ENCODE measurements at places on chromosomes 13 and 19.

DNA sequence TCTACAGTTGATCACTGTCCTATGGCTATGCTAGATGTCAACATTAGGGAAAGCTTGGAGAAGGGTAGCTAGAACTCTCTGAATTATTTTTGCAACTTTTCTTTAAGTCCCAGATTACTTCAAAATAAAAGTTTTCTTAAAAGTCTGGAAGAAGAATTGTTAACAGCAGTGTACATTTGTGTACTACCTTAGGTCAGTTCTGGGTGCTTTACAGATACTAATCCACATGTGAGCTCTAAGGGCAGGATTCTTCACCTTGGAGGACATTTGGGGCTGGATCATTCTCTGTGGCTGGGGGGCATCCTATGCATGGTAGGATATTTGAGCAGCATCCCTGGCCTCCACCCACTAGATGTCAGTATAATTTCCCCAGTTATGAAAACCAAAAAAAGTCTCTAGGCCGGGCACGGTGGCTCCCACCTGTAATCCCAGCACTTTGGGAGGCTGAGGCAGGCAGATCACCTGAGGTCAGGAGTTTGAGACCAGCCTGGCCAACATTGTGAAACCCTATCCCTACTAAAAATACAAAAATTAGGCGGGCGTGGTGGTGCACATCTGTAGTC is 2.8 kb downstream of the BRME1 start:
- DNase-seq = no peak

DNA sequence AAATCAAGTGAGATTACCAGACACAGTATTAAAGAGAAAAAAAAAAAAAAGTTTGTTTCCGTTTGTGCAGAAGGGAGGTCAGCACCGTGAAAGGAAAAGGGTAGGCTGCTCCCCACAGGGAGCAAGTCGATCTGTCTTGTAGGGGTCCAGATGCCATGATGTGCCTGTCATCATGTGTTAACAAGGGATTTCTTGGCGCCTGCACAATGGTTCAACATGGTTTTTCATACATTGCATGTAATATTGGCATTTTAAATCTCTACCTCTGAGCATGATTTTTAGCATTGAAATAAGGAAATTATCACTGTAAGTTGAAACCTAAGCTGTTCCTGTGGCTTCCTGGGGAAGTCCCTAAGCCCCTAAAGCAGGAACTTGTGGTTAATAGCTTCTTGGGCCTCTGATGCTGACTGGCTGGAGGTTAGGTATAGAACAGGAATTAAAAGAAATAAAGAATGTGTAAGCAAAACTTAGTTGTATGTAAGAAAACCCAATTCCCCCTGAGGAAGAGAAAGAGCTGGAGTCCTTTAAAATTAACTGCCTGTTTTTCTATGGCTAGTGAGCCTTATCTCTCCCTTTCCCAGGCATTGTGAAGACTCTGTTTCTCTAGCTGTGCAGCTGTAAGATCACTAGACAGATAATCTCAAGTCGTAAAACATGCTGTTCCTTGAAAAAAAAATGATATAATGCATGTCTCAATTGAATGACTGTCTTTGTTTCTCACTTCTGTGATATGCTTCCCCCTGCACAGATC is 7.4 kb upstream of the FCGBP start:
- no peak for DNase-seq

DNA sequence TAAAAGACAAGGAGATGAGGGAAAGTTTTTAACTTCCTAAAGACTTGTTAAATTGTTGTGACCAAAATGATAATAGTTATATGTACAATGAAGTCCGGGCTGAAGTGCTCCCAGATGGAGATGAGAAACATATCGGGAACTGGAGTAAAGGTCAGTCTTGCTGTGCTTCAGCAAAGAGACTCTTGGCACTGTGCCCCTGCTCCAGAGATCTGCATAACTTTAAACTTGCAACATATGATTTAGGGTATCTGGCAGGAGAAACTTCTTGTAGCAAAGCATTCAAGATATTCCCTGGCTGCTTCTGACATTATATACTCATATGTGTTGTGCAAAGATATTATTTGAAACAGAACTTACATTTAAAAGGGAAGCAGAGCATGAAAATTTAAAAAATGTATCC is 786.6 kb upstream of the SLITRK6 start:
- no peak for DNase-seq

- DNase-seq = no peak
Measured at GRCh38 chr13:23724196-23724970, 154.2 kb downstream of the TNFRSF19 start.

DNA sequence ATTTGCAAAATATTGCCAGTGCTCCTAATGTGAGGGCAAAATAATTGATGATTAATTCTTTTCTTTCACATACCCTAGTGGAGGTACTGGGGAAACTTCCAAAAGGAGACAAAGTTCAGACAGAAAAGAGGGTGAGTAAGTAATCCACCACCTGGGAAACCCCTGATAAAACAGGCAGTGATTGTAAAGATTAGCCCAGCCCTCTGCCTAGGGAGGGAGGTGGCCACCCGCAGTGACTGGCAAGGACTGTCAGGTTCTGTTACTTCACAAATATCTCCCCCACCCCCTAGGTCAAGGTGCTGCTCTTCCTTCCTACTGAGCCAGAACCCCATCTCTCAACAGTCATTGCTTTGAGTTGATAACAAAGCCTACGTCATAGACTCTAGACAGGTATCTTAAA is 239.7 kb downstream of the DNAJC15 start:
- DNase-seq = no peak

DNA sequence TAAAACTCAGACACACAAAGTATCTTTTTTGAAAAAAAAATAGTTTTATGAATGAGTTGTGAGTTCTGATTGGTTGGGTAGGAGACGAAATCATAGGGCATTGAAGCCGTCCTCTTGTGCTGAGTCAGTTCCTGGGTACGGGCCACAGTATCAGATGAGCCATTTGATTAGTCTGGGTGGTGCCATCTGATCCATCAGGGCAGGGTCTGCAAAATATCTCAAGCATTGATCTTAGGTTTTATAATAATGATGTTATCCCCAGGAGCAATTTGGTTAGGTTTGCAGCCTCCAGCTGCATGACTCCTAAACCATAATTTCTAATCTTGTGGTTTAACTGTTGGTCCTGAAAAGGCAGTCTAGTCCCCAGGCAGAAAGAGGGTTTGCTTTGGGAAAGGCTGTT is 1310.6 kb downstream of the SLITRK1 start:
- DNase-seq = no peak

DNA sequence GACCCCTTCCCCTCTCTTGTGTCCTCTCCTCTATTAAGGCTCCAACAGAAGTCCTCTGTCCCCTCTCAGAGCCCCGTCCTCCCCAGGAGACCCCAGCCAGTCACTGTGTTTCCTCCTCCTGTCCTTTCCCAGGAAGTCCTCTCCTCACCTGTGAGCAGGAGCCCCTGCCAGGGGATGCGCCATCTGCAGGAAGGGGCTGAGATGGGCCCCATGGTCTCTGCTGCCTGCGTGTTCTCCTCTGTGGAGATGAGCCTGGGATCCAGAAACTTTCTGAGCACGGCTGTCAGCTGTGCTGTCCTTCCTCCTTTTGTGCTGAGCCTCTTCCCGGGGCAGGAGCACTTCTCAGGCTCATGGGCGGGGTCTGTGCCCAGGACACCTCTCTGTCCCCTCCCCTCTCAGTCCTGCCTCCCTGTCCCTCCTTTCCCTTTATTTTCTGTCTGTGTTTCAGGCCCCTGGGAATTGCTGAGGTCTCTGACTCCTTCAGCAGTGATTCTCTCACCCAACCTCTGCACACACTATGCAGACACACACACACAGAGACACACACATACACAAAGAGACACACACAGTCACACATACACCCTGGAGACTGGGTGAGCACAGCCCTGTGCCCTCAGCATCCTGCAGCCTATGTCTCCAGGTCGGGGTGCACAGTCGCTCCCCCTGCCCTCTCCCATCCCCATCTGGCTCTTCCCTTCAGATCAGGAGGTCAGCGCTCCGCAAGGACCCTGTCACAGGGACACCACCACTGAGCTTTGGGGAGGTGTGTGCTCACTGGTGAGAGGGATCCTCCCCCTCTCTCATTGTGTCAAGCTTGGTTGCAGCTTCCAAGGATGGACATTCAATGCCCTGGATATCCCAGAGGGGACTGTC is at the start of gene CEACAM8:
CEACAM8 (minus strand) TSS at position 308 of the 873 bp plus-strand sequence; CDS start at position 212, 96 bp downstream.
- no peak for DNase-seq

DNA sequence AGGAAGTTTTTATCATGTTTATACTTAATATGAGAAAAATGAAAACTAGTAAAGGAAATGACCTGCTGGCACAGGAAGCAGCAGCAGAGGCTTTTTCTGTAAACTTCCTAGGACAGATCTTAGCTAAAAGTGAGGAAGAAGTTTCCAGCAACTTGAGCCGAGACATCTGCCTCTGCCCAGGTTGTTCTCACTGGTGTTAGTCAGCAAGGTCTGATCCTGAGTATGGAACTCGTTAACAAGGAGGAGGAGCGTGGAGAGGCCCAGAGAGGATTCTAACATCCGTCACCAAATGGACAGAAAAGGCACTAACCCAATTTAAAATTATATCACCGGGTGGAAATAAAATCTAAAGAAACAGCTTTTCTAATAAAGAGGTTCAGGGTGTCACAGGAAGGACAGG is 43.6 kb downstream of the PHF11 start:
- DNase-seq = no peak
